ENCODE measurements at places on chromosomes 11 and 22.

DNA sequence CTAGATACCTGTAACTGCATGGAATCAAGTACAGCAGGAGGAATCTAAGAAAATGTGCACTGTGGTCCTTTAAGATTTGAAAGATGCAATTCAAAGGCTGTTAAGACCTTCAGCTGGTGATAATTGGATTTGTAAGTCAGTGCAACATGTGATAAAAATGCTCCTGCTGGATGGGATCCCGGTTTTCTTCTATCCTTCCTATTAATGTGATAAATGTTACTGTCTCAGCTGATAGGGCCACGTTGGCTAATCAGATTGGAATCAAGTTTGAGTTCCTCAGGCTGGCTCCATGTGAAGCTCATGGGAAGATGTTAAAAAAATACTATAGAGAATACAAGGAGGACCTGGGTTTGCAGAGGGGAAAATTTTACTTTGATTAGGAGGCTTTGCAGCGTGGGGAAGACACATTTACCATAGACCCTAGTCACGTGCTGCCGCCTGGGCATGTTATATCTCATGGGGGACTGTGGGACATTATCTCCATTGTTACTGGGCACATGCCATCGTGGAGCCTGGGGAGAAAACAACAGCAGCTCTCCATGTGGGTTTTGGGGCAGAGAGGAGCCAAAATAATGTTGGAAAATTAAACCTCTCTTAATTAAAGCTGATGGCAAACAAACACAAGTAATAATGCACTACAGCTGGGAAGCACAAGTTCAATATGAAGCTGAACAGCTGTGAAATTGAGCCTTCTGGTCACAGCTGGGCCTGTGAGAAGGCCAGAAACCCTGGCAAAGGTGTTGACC, 652.5 kb downstream of the NTM start:
- no peak for DNase-seq

DNA sequence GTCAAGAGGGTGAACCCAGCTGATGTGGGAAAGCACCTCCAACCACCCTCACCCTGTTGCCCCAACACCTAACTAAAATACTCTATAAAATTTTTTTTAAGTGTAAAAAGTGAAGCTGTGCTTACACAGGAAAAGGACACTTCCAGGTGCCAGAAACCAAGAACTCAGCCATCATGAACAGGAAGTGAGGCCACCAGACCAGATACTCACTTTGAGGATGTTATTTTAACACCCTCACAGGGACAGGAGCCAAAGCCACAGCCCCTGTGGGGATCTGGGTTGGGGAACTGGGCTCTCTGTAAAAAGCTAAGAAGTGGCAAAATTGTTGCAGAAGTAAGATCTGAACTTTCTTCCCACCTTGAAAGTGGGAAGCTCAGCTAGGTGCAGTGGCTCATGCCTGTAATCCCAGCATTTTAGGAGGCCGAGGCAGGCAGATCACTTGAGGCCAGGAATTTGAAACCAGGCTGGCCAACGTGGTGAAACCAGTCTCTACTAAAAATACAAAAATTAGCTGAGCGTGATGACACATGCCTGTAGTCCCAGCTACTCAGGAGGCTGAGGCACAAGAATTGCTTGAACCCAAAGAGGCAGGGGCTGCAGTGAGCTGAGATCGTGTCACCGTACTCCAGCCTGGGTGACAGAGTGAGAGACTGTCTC, 3.8 kb downstream of the RSPH14 start:
- no peak for DNase-seq

- no peak for DNase-seq
Observed at GRCh38 chr11:112437096-112437495, 176.4 kb upstream of the PLET1 start.

DNA sequence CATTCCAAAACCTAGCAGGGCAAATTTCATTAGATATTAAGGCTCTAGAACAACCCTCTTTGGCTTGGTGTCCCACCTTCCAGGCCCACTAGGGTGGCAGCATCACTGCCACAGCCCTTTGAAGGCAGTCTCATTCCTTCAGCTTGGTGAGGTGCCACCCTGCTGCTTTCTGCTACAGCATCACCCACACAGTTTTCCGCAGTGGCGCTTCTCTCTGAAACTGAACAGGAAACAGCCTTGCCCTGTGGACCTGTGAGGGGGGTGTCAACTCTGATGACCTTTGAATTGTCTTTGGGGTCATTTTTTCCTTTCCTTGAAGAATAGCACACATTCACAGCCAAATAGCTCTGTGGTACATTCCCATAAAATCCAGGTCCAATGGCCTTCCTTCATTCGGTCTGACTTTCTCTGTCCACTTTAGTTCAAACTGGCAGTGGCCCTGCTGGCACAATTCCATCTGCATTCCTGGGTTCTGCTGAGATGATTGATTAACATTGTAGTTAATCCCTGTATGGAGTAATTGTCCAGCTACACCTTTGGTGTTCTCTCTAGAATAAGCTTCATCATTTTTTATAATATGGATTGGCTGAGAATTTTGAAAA, 251.9 kb upstream of the FAT3 start:
- no peak for DNase-seq

DNA sequence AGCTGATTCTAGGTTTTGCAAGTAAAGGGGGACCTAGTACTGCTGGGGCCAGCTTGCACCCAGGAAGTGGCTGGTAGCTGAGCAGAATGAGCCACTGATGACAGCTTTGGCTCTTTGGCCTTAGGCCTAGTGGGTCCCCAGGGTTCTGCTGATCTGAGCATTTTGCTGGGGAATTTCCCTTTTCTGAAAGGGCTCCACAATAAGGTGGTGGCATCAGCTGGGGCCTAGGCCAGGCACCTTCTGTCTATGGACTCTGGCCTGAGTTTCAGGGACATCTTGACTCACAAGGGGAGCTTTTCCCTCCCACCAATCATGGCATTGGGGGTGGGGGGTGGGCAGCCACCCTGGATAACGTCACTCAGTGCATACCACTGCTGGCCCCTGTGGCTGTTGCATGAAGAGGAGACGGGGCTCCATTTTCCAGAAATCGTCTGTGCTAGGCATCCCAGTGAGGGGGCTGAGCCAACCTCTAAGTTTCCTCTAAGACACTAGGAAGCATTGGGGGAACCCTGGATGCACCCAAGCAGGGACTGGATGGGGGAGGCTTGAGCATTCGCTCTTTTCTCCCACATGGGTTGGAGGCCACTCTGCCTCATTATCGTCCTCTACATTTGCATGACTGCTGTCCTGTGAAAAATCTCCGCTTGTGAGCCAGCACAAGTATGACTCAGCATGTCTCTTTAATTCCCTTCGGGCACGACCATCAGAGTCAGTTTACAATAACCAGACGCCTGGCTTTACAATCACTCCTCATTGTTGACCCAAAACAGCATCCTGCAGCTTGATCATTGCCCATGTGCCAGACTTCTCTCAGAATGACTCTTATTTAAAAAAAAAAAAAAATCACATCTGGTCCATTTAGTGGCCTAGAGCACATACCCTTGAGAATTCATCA, 145.0 kb upstream of the THY1 start:
- DNase-seq = no peak

DNA sequence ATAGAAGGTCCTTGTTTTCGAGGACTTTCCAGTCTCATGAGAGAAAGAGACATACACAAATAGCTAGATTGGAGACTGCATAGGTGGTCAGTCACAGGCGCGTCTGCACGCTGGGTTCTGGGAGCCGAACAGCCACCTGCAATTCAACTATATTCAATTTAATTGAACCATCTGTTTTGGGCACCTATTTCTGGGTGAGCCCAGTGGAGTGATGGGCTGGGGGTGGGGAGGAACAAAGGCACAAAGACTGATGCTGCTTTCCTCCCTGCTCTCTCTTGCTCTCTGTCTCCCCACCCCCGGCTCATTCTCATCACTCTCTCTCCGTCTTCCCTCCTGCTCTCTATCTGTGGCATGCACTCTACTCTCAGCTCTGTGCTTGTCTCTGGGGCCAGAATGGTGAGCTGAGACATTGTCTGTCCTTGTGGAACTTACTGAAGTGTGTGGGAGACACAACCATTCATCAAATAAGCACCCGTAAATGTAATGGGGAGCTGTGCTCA, 48.1 kb upstream of the B3GAT1 start:
- DNase-seq = no peak

- no peak for DNase-seq
Observed at GRCh38 chr22:47394504-47395440, 632.3 kb downstream of the TBC1D22A start.

DNA sequence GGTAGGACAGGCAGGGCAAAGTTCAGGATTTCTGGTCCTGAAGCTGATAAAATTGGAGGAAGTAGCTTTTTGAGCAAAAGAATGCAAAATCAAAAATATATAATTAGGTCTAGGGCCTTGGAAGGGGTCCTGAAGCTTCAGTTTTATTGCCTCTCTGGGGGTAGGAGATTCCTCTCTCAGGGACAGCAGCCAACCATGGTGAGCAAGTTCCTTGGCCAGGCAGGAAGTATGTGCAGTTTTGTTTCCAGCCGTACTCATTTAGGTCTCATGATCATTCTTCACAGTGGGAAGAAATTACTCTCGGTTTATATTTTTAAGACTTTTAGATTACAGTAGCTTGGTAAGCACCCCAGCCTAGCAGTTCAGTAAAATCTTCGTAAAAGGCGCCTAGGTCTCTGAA, 2.9 kb upstream of the RAB38 start:
- DNase-seq = no peak

DNA sequence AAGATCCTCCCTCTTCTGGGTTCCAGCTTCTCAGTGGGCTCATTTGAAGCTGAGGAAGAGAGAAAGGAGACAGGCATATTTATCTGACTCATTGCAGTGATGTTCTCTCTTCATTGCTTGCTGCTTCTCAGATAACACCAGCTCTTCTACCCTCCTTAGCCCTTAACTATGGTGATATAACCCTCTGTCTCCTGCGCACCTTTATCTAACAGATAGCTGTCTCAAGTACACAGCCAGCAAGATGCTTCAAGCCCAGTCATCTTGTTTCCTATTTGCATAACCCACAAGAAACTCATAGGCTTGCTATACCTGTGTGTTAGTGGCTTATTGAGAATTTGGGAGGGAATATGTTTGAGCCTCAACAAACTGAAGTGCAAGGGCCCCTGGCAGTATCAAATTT, 12.6 kb downstream of the PRSS23 start:
- DNase-seq = no peak

DNA sequence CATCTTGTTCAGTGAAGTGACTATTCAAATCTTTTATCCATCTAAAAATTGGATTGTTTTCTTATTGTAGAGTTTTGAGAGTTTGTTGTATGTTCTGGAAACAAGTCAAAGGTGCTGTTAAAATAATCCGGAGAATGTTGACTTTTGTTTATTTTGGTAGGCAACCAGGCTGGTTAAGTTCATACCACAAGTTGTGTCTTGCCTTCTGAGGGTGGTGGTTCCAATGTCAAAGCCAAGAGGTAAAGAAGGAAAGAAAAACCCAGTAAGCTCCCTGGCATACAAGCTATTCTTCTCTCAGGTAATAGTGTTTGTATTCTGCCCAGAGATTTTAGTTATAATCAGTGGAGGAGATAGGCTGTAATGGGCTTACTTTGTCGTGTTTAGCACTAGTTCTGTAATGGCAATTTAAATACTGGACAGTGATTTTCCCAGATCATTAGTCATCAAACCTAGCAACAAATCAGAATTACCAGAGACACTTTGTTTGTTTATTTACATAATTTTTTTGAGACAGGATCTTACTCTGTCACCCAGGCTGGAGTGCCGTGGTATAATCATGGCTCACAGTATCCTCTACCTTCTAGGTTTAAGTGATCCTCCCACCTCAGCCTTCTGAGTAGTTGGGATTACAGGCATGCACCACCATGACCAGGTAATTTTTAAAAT, 15.1 kb upstream of the CSRP3 start:
- no peak for DNase-seq

DNA sequence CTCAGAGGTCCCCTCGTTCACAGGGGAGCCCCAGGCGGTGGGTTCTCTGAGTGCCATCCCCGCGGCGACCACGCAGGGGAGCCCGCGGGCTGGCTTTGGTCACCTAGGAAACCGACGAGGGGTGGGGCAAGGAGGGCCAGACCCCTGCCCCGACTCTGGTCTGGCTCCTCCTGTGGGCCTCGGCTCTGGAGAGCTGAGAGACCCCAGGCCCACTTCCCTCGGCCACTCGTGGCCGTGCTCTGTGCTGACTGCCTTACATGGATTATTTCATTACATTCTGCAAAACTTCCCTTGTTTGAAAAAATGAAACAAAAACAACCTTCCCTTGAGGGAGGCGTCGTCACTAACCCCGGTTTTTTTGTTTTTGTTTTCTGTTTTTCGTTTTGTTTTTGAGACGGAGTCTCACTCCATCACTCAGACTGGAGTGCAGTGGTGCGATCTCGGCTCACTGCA, 15.1 kb upstream of the CYTH4 start:
- no peak for DNase-seq

DNA sequence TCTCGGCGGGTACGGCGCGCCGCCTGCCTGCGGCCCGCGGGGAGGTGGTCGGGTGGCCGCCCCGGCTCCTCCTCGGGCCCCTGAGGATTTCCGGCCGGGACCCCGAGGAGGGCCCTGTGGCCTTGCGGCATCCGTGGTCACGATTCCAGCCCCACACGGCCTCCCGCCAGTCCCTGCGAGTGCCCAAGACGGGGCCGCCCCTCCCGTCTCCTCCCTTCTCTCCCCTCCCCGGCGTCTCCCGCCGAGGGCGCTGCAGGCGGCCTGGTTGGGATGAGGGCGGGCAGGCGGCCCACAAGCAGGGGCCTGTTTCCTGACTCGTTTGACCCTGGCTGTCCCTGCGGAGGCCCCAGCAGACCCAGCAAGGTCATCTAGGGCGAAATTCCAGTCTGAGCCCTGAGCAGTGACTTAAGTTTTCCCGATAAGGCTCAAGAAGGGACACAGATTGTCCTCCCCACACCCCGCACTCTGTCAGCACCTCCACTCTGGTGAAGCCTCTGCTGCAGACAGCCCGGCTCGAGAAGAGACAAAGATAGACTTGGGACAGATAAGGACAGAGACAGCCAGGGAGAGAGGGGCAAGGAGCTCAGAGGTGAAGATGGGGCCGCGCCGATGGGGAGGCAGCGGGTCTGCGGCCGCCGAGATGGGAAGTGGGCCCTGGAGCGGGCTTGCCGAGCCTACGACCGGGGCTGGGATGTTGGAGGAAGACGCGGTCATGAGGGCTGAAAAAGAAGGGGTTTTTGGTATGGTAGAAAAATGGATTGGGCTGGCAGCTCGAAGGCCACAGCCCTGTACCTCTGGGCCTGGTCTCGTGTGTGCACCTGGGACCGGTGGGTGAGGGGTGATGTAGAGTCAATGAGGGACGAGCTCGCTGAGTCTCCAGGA, 95.0 kb downstream of the SWAP70 start:
- DNase-seq = no peak

DNA sequence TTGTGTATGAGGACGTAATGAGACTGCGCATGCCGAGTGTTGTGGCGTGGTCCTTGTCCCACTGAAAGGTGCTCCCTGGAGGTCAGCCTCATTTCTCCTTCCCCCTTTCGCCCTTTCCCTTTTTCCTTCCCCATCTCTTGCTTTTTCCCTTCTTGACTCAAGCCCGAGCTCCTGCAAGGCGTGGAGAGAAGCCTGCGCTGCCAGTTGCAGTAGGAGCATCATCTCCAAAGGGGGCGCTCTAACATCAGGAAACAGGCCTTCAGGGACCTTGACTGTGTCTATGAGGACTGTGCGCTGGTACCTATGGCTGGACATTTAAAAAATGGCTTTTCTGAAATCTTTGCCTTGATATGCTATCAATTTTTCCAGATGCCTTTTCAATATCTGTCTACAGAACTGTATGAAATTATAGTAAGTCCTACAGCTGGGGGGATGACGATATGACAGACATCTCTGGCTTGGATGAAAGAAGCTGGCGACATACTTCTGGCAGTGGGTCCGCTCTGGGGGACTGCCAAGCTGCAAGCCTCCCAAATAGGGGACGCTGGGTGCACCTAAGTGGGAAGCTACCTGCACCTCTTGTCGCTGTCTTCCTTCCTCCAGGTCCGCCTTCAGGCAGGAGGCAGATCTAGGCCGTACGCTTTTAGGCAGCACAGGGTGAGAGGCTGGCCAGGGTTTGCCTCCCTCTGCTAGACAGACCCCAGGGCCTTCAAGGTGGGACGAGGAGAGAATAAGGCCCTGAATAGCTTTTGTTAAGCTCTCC, 96.5 kb downstream of the NXPE2 start:
- no peak for DNase-seq

Measured in cortex of kidney (tissue), 1 donor.